ENCODE measurements at places on chromosomes 2 and 18.

- no peak for DNase-seq
Observed at GRCh38 chr2:204950695-204951346, 405.5 kb downstream of the PARD3B start.

DNA sequence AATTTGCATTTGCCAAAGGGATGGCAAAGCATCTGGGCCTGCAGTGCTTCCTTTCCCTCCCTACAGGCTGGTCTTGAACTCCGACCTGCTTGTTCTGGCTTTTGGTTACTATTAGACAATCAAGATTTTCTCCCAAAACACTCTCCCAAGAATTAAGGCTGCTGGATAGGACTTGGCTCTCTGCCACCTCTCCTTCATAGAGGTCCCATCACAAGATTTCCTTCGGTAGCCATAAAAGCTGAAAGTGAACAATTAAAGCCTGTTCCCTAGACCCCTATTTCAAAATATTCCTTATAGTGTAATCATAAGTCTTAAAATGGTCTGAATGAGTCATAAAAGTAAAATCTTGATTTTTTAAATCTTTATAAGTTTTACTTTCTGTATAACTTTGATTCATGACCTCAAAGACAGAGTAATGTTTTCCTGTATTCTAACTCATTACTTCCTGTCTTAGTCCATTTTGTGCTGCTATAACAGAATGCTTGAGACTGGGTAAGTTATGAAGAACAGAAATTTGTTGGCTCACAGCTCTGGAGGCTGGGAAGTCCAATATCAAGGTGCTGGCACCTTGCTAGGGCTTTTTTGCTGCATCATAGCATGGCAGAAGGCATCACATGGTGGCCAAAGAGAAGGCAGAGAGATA lies 37.8 kb upstream of the TNP1 start:
- no peak for DNase-seq

DNA sequence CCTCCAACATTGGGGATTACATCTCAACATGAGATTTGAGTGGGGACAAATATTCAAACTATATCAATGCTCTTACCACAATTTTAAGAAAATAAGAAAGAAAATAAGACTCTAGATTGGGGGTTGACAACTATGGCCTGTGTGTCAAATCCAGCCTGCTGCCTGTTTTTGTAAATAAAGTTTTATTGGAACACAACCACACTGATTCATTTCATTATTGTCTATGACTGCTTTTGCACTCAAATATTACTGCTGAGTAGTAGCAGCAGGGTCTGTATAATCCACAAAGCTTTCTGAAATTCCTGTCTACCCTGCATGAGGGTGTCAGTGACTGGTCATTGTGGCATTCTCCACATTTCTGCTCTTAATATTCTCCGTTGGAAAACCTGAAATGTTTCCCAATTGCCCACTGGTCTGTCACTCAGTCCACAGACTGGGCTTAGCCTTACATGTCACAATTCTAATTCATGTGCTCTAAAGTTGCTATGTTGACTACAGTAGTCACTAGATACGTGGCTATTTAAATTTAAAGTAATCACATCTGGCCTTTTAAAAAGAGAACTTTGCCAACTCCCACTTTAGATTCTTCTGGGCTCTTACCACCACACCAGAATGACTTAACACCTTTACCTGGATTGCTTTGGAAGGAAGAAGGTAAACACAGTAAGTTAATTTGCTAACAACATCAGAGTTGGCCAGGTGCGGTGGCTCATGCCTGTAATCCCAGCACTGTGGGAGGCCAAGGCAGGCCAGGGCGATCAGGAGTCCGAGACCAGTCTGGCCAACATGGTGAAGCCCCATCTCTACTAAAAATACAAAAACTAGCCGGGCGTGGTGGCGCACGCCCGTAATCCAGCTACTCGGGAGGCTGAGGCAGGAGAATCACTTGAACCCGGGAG lies 86.9 kb downstream of the CLHC1 start:
- peak; percentile 66 for DNase-seq

DNA sequence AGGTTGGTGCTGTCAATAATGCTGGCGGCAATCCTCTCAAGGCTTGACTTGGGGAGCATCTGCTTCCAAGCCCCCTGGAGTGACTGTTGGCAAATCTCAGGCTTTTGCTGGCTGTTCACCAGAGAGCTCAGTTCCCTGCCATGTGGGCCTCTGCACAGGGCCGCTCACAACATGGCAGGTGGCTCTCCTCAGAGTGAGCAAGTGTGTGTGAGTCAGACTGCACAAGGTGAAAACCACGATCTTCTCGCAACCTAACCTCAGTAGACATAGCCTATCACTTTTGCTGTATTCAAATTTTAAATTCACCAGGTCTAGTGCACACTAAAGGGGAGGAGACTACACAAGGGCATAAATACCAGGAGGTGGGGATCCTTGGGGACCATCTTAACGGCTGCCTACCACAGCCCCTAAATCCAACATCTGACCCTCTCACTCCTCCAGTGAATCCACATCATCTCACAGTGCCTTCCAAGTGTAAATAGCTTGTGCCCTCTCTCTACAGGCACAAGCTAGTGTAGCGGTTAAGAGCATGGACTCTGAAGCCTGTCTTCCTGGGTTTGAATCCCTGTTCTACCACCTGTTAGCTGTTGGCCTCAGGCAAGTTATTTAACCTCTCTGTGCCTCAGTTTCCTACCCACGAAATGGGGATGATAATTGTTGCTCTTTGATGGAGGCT lies 187.7 kb upstream of the CXCR4 start:
- no peak for DNase-seq

DNA sequence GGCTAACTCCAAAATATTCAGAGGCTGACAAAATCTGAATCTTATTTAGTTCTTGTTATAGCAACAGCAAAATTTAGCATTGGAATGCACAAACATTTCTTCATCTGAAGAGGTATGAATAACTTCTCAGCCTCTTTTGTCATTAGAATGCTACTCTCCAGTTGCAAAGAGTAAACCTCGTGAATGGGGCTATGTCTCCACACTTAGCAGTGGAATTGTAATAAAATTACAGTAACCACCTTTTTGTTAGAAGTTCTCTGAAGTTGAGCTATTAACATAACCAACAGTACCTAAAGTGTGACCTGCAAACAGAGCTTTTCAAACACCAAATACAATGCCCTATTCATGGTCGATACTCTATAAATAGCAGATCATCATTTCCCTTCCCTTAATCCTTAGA lies 50.2 kb upstream of the GALNT3 start:
- no peak for DNase-seq

GRCh38 chr2:29374823-29375222 lies 259.6 kb downstream of the CLIP4 start:
- no peak for DNase-seq

- DNase-seq, result no peak
Observed at GRCh38 chr2:45627911-45628310, 16.8 kb upstream of the SRBD1 start.

DNA sequence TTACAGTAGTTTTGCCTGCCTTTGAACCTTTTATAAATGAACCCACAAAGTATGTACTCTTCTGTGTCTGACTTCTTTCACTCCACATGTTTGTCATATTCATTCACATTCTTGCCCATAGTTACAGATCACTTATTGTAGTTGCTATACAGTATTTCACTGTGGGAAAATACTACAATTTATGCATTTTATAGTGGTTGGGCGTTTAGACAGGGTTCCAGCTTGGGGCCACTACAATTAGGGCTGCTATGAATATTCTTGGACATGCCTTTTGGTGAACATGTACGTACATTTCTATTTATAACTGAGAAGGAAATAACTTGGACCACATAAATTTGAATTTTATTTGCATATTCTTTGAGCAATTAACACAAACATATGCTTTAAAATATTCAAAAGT lies 15.4 kb upstream of the PMAIP1 start:
- no peak for DNase-seq

GRCh38 chr2:106143495-106144215 lies 50.4 kb downstream of the UXS1 start:
- no peak for DNase-seq

DNA sequence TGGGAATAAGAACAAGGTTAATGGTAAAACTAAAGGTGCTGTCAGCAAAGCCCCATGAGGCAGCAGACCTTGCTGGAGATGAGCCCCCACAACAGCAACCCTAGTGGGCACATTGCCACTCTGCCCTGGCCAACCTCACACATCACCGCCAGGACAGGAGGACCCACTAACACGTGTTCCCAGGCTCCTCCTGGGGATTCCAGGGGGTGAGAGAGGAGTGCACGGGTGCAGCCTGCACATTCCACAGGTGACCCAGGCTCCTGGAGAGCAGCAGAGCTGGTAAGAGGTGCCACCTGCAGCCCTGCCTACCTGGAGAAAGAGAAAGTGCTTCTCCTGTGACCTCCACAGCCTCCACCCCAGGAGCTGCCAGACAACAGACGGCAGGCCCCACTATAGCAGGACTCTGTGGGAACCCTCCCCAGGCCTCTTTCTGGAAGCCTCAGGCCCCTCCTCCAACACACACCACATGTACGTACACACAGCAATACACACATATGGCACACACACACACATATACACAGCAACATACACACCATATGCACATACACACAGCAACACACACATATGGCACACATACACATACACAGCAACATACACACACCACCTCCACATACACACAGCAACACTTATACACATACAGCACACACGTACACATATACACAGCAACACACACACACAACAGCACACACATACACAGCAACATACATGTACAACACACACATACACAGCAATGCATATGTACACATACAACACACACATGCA lies 187.1 kb downstream of the GLI2 start:
- DNase-seq, result no peak

GRCh38 chr2:196143730-196144131 lies 27.6 kb downstream of the STK17B start:
- no peak for DNase-seq

- no peak for DNase-seq
Observed at GRCh38 chr18:24534271-24534670, 73.8 kb downstream of the HRH4 start.

DNA sequence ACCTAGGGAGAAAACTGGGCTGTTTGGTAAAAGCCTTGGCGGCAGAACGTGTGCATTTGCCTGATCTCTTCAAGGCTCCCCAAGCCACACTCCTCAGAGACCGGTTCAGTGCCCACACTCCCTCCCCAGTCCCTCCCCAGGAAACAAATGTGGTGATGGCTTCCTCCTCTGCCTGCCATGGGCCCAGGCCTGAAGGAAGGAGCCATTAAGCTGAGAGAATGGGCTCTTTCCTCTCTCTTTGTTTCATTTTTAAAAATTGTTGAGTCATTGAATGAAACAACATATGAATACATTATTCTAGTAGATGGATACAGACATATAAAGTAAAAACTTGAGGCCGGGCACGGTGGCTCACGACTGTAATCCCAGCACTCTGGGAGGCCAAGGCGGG lies 50.6 kb upstream of the YWHAQ start:
- no peak for DNase-seq

DNA sequence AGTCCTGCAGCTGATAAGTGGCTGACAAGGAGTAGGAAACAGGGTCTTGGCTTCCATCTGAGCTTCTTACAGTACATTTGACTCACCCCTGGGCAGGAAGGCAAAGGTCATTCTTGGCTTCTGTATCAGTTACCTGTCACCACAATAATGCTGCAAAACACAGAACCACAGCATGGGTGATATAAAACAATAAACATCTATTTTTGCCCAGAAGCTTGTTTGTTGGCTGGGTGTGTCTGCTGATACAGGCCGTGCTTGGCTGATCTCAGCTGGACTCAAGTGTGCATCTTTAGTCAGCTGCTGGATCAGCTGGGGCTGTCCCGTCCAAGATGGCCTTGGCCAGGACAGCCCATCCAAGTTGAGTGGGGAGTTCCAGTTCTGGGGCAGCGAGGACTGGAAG lies 34.7 kb downstream of the ONECUT2 start:
- DNase-seq, result no peak

DNA sequence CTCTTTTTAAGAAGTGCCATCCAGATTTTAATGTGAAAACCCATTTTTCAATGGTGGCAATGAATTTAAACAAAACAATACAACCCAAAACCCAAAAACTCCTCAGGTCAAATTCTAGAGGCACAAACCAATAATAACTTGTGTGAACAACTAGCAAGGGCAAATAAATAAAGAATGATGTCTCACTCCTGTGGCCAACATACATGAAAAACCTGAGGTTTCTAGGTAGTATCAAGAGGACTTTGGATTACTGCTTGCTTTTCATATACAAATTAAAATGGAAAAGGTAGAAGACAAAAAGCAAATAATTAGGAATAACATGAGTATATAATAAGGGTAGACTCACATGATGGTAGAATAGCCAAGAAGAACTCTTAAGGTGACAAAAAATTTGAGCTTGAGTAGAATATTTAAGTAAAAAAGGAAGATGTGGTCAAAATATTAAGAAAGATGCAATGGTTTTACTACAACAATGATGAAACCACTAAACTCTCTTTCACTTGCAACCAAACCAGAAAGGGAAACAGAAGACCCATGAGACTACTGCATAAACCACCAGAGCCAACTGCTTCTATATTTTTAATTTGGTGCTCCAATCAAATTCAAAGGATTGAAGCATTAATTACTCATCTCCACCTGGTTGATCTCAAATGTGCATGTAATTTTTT lies 53.5 kb downstream of the DARS1 start:
- no peak for DNase-seq

GRCh38 chr18:25111377-25112288 lies 240.3 kb downstream of the ZNF521 start:
- no peak for DNase-seq

GRCh38 chr18:73164430-73164829 lies 296.6 kb upstream of the NETO1 start:
- no peak for DNase-seq

DNA sequence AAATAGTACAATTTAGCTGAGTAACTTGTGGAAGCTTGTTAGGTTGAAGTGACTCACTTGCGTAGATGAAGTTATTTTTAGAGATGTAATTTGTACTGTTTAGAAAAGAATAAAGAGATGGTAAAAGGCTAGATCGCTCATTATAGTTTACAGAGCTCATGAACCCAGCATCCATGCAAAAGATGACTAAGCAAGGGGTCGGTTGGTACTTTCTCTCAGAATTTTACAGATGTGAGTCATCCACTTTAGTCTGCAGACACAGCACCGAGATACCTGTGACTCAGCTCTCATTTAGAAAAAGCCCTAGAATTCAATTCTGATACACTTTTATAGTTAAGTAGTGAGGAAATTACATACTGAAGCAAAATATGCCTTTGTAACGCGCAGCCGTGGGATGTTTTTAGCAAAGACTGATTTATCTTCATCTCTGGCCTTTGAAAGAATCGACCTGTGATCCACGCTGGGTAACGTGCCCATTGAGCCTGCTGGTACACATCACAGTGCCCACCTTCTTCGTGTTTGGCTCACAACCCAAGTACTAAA lies 116.5 kb upstream of the FOSL2 start:
- no peak for DNase-seq

DNA sequence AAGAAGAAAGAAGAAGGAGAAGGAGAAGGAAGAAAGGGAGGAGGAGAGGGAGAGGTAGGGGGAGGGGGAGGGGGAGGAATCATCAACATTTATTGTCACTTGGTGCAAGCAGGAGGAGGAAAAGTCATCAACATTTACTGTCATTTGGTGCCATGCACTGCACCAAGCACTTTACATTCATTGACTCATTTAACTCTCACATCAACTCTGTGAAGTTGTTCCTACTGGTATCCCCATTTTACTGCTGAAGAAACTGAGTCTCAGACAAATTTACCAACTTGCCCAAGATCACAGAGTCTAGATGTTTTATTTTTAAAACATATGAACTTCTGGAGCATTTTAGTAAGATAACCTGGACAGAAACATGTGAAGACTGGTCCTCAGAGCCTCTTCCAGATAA lies 46.7 kb upstream of the NEB start:
- no peak for DNase-seq

GRCh38 chr2:217048730-217049129 lies 188.9 kb upstream of the TNP1 start:
- DNase-seq, result no peak

Data from upper lobe of right lung (tissue), 1 donor.